Caco-2 (cell line): ENCODE measurements at places on chromosomes 5 and 9. TPM values are rescaled to one million over a fixed set of nuclear protein-coding genes. Genes with fewer than 3 reads are reported as not detected.

DNA sequence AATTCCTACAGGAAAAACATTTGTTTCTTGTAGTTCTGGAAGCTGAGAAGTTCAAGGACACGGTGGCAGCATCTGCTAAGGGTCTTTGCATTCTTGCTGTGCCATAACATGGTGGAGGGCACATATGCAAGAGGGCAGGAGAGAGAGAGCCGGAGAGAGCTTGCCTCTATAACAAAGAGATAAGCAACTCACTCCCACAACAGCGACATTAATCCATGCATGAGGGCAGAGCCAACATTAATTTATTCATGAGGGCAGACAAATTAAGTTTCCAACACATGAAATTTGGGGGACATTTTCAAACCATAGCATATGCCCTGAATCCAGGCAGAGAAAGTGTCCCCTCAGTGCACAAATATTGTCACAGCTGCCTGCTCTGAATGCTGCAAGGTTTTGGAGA, 4.4 kb upstream of the GTF3C5 start:
- H3K4me1 ChIP-seq: peaks cover 5% of the 10 kb centered on the region; the same call in 1 of the 2 replicates
- H3K4me3 ChIP-seq: no peak overlapping the region

DNA sequence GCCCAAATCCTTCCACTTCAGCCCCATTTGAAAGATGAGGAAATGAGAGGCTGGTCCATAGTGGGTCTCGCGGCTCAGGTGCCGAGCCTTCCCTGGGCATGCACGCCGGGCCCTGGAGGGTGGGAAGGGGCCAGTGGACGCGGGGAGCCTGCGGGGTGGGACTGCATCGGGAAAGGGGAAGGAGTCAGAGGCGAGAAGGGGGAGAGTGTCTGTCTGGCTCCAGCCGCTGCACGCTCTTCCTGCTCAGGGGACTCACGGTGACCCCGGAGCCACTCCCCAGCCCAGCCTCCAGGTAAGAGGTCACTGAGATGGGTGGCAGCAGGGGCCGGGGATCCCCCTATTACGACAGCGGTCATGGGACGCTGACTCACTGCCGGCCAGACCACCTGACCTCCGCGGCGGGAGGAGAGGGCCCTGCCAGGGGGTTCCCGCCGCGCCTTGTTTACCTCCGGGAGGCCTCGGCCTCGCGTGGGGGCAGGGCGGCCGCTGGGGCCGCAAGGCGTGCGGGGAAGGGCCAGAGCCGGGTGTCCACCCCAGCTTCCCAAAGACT, 1.9 kb upstream of the SQSTM1 start:
- H3K4me1 ChIP-seq: peaks cover 40% of the 10 kb centered on the region
- peak overlapping the region; percentile 94 for H3K27ac ChIP-seq
- DNase-seq: peak; percentile 98
- H3K4me3 ChIP-seq: peak overlapping the region; percentile 38

- no peak overlapping the region for H3K27ac ChIP-seq
- no peaks in the 10 kb centered on the region for H3K4me1 ChIP-seq
- H3K27me3 ChIP-seq: no peaks in the 10 kb centered on the region
- H3K4me3 ChIP-seq: no peak overlapping the region
- DNase-seq: no peak
- H3K36me3 ChIP-seq: no peaks in the 10 kb centered on the region
Observed at GRCh38 chr5:116137544-116138378, 52.9 kb downstream of the COMMD10 start.

DNA sequence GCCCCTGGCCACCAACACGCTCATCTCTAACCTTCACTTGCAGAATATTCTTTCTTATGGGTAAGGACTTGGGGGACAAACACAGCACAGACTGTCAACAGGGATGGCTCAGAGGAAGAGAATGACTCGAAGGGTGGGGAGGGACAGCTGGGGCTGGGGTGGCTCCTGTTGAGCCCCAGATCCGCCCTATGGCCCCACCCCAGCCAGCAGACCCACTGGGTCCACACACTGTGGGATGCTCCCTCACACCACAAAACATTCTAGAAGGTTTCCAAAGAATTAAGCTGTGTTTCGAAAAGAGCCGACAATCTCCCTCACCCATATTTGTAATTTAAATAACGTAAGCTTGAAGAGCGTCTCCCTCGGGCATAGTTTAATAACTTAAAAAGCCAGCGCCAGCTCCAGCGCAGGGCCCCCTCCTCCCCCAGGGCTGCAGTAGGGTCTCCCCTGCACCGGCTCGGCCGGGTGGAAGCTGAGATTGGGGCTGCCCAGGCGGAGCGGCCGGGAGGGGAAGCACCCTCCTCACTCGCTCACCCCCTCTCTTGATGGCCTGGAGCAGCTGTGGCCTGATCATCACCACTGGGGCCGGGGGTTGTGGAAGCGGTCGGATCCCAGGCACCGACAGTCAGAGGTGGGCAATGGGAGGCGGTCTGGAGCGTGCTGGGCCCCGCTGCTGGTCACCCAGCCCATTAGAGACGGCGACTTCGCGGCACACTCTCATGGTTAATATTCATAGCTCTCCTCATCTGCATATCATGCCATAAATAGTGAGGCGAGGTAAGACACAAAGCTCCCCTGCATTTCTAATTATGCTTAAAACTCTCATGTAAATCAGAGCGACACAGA, 37.6 kb downstream of the NACC2 start:
- no peak overlapping the region for H3K4me3 ChIP-seq
- H3K4me1 ChIP-seq: peaks cover 19% of the 10 kb centered on the region
- H3K27ac ChIP-seq: no peak overlapping the region
- DNase-seq: peak; percentile 22

GRCh38 chr5:72234265-72234700, 85.8 kb downstream of the MRPS27 start:
- H3K4me3 ChIP-seq: no peak overlapping the region
- no peak for DNase-seq
- no peaks in the 10 kb centered on the region; the same call in 1 of the 2 replicates for H3K4me1 ChIP-seq

DNA sequence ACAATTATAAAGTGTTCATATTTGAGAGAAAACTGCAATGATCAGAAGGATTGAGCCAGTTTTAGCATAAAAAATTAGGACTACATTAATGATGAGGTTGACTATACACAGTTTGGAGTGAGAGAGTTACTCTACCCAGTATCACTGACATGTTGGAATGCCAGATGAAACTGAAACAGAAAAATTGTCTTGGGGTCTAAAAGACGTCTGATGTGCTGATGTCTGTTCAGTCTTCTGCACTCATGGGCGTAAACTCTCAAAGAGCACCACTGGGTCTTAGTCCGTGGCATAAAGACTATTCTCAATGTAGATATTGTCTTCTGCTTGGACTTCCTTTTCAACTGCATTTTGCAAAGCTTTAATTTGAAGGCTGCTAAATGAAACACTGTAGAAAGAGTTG, 29.5 kb downstream of the HAVCR1 start:
- peak overlapping the region; percentile 16 for H3K27ac ChIP-seq
- DNase-seq: no peak
- H3K27me3 ChIP-seq: no peaks in the 10 kb centered on the region
- H3K4me1 ChIP-seq: peaks cover 36% of the 10 kb centered on the region
- H3K36me3 ChIP-seq: peaks cover 2% of the 10 kb centered on the region

DNA sequence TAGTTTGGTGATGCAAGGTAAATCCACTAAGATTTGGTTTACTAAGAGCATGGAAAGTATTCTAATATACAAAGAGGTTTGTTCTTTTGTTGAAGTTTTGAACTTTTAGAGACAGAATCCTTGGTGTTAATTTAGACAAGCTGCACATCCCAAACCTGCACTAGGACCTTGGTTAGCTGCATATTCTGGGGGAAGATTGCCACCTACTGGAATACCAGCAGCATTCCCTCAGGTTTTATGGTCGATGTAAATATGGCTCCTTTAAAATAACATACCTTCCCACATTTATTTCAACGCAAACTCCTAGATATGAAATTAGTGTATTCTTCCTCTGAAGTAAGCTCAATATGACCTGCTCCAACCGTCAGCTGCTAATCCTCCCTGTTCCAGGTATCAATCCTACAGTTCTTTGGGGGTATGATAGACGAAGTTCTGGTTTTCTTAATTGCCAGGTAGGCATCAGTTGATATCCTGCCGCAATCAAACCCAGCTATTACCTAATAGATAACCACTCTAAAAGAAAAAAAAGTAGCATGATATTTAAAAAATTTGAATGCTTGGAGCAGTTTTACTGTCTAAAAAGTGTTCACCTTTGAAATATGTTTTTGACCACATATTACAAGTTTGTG, 624.1 kb downstream of the ISL1 start:
- no peaks in the 10 kb centered on the region for H3K27me3 ChIP-seq
- H3K4me1 ChIP-seq: no peaks in the 10 kb centered on the region
- H3K4me3 ChIP-seq: no peak overlapping the region
- H3K27ac ChIP-seq: no peak overlapping the region
- no peaks in the 10 kb centered on the region for H3K36me3 ChIP-seq
- peak; percentile 42 for DNase-seq

The CER1 gene
- total RNA-seq: not detected in 2 replicates

GRCh38 chr5:65696892-65697291, 25.0 kb downstream of the SGTB start:
- no peak for DNase-seq
- no peaks in the 10 kb centered on the region for H3K4me1 ChIP-seq
- H3K4me3 ChIP-seq: no peak overlapping the region
- H3K36me3 ChIP-seq: no peaks in the 10 kb centered on the region
- H3K27ac ChIP-seq: no peak overlapping the region
- H3K27me3 ChIP-seq: no peaks in the 10 kb centered on the region

DNA sequence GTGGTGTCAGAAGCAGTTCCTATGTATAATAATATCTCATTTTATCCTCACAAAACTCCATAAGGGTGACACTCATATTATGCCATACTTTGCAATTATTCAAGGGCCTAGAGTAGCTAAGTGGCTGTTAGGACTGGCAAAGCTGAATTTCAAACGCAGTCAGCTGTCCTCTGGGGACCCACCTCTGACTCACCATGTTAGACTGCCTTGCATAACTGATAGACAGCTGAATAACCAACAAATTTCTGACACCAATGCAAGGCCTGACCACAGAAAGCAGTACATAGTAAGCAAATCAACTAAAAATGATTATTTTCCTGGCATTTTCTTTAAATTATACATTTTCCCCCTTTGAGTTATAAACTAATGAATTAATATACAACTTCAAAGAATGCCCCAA, 251.6 kb upstream of the PTGER4 start:
- H3K4me3 ChIP-seq: no peak overlapping the region
- H3K27ac ChIP-seq: no peak overlapping the region
- H3K36me3 ChIP-seq: no peaks in the 10 kb centered on the region
- H3K27me3 ChIP-seq: no peaks in the 10 kb centered on the region
- no peak for DNase-seq

DNA sequence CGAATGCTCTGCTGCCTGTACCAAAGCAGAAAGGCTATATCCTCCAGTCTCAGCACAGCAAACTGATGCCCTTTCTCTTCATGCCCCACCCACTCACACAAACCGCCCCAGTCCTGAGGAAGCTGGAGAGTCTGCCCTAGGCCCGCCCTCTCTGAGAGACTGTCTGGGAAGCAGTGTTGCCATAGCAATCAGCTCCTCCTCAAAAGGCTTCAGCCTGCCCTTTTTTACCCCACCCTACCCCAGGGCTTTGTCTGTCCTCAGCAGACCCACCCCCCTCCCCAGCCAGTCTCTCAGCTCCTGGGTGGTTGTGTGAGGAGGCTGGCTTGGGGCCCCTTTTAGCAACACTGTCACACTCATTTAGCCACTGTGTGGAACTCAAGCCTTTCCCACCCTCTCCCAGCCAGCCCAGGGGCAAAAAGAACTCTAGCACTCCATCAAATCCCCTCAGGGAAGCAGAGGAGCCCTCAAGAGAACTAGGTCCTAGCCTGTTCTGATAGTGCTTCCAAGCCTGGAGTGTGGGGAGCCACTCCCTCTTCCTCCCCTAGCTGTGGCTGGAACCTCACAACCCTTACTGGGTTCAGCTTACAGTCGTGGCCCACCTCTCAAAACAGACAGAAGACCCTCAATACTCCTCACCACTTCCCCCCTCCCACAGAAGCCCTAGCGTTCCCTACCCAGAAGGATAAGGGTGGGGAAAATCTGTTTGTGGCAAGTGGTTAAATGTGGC, 1.4 kb downstream of the ATOSB start:
- peak overlapping the region; percentile 35 for H3K27ac ChIP-seq
- H3K27me3 ChIP-seq: no peaks in the 10 kb centered on the region
- H3K4me3 ChIP-seq: peak overlapping the region; percentile 92
- H3K36me3 ChIP-seq: no peaks in the 10 kb centered on the region
- DNase-seq: peak; percentile 66

DNA sequence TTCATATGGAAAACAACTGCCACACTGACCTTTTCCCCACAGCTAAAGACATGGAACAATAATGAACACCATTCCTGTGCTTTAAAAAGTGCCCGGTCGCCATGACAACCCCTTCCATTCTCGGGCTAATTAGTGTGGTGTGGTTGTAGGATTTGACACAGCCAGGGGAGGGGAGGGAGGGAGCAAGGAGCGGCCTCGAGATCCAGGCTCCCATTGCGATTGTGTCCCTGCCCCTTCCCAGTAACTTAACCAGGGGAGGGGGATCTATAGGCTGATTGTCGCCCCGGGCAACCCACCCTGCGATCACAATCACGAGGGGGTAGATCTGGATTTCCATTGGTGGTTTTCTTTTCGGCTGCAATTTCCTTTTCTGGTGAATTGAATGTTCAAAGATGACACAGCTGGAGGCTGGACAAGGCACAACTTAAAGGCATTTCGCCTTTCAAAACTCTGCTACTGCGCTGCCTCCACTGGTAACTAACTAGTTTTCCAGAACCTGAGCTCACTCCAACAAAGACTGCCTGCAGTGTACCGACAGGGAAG, 96.7 kb upstream of the RETREG1 start:
- H3K27ac ChIP-seq: peak overlapping the region; percentile 16
- peaks cover 7% of the 10 kb centered on the region for H3K36me3 ChIP-seq
- peaks cover 5% of the 10 kb centered on the region; the same call in 1 of the 2 replicates for H3K4me1 ChIP-seq
- H3K4me3 ChIP-seq: no peak overlapping the region
- no peaks in the 10 kb centered on the region for H3K27me3 ChIP-seq

DNA sequence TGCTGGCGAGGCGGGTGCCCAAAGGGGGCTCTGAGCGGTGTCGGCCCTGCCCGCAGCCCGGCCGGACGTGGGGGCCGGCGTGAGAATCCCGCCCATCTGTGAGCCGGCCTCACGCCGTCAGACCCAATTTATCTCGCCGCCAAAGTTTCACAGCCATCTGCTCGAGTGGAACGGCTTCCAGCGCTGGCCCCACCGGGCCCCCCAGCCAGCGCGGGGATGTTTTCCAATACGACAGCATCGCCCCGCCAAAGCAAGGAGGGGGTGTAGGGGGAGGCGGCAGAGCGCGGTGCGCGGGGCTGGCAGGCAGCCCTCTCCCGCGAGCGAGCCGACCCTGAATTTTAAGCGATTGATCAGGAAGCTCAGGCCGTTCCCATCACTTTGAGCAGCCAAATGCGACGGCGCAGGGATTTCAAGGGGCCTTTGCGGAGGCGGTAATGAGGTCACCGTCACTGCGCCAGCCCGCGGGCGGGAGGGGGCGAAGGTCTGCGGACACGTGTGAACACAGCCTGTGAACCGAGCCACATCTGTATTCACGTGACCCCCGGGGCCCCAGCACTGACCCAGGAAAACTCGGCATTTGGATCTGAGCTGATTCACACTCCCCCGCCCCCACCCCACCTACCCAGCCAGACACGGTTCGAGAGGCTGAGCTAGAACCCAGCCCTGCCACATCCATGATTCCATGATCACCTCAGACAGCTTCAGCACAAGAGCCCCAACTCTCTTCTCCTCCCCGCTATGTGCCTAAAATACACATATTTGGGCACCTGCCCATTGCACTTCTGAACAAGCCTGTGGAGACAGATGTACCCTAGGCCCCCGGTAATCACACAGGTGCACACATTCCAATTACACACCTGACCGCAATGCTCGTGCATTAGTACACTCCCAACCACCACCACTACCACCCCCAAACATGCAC, 47.8 kb upstream of the PSD2 start:
- no peaks in the 10 kb centered on the region for H3K36me3 ChIP-seq
- no peaks in the 10 kb centered on the region for H3K27me3 ChIP-seq
- no peak overlapping the region for H3K27ac ChIP-seq
- peaks cover 12% of the 10 kb centered on the region for H3K4me1 ChIP-seq
- DNase-seq: peak; percentile 84
- H3K4me3 ChIP-seq: peak overlapping the region; percentile 55
